ENCODE measurements at places on chromosomes 16 and 17.

GRCh38 chr16:86899151-86899550 lies 320.8 kb downstream of the FOXL1 start:
- no peak for DNase-seq

GRCh38 chr17:72056727-72057290 lies 64.0 kb upstream of the SOX9 start:
- DNase-seq, result no peak

DNA sequence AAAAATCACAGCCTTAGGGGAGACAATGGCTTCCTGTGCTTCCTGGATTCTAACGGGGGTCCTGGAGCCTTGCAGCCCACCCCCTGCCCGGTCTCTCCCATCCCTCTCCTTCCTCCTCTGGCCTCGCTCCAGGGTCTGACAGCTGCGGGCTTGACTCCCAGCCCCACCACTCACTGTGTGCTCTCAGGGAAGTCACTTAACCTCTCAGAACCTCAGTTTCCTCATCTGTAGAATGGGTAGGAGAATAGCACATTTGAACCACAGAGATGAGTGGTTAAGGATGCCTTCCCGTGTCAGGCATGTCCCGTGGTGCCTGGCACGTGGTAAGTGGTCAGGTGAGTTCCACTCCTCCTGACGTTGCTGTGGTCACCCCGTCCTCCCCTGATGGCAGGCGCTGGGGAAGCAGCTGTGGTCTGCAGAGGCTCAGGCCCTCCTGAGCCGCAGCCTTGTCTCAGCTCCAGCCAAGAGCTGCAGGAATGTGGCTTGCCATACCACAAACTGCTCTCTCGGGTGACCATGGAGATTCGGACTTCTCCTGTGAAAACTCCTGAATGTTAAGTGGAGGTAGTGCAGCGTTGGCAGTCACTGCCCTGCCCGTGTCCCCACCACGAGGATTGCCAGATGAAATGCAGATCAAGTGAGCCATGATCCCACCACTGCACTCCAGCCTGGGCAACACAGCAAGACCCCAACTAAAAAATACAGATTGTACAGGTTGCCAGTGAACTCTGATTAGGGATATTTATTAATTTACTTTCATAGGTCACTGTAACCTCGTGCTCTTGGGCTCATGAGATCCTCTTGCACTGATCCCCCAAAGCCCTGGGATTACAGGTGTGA lies 85.7 kb downstream of the NT5M start:
- no peak for DNase-seq

DNA sequence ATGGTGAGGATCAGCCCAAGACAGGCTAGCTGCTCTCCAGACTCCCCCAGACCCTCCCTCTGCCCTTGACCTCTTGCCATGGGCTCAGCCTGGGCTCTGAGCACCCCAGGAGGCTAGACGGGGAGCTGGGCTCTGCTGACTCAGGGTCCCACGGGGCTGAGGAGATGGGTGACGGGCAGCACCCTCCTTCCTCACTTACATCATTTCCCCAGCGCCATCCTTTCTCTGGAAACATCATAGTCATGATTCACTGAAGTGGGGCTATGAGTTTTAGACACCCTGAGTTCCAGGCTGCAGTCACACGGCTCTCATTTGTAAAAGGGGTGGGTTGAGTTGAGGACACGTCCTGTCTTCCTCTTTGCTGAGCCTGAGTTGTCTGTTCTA lies 3.0 kb upstream of the ITGAX start:
- DNase-seq, result no peak

DNA sequence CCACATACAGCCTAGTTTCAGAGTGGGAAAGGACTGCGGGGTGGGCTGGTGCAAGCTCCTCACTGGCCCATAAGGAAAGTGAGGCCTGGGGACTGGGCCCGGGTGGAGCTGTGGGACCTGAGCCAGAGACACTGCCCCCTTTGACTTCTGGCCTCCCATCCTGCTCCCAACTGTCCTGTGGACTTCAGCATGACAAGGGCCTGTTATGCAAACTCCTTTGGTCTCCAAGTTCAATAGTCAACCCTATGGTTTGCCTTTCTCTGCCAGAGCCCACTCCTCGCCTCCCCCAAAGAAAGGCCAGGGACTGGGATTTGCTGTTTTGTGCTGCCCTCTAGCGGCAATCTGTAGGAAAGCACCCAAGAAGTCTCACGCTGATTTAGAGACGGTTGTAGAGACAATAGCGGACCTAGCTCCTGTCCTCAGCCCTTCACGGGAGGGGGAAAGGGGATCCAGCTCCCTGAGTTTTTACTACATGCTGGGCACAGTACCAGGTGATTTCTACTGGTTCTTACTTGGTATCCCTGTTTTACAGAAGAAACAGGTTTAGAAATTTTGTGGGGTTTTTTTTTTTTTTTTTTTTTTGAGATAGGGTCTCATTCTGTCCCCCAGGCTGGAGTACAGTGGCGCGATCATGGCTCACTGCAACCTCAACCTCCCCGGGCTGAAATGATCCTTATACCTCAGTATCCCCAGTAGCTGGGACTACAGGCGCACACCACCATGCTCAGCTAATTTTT lies 1.2 kb upstream of the TLCD3B start:
- DNase-seq, result no peak

- no peak for DNase-seq
Observed at GRCh38 chr16:2071454-2072202, 23.8 kb downstream of the TSC2 start.
